Chondrocyte (in vitro differentiated cells): ENCODE measurements at places on chromosomes 4 and X. TPM values are rescaled to one million over a fixed set of nuclear protein-coding genes. Genes with fewer than 3 reads are reported as not detected.

Gene NAA11
- not detected in 3 replicates for total RNA-seq

GRCh38 chrX:77788050-77788449 is 2.0 kb upstream of the ATRX start:
- no peak for DNase-seq

- no peak for DNase-seq
Measured at GRCh38 chrX:40247848-40248622, 150.3 kb upstream of the BCOR start.

Gene TLR10
- total RNA-seq: not detected in 3 replicates

DNA sequence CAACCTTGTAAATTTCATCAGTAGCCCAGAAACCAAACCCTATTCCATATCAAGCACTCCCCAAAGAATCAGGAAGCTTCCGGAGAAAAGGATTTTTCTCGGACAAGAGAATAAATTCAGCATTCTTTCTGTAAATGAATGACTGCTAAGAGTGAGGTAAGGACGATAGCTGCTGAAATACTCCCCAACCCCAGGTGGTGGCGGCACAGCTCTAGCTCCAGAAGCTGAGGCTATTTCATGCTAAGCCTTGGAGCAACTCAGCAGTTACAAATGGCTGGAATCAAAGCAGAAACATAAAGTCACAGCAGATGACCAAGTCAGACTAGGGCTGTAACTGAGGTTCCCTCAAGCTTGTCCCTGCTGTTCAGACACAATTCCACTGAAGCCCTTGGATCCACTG is 13.9 kb upstream of the PCDH19 start:
- no peak for DNase-seq

Gene SHISA3
- total RNA-seq: 4.8 TPM in 1 of 3 replicates, not detected in the others

- no peak for DNase-seq
Measured at GRCh38 chr4:146343199-146343598, 128.9 kb downstream of the REELD1 start.

Gene RAB40A
- 0.41 to 0.56 TPM (median 0.45 TPM) in 3 replicates for total RNA-seq

Gene C4orf17
- not detected in 3 replicates for total RNA-seq

GRCh38 chr4:140595065-140595464 is 26.3 kb upstream of the UCP1 start:
- DNase-seq: no peak

DNA sequence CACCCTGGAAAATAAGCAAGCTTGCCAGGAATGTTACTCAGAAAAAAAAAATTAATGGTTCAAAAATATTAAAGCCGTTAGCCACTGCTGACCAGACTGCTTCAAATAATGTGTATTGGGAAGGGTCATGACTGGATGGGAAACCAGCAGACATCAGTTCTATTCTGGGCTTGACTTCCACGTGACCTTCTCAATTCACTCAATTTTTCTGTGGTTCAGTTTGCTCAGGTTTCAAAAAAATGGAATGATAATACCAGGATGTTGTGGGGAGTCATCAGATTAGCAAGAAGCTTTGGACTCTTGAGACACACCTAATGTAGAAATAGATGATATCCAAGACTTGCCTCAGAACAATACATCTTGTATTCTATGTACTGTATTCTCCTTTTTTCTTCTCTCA is 541.9 kb upstream of the BOD1L1 start:
- no peak for DNase-seq

GRCh38 chr4:86484241-86484640 is 109.9 kb upstream of the PTPN13 start:
- DNase-seq: no peak

GRCh38 chr4:81250430-81250829 is 35.4 kb upstream of the PRKG2 start:
- DNase-seq: no peak

DNA sequence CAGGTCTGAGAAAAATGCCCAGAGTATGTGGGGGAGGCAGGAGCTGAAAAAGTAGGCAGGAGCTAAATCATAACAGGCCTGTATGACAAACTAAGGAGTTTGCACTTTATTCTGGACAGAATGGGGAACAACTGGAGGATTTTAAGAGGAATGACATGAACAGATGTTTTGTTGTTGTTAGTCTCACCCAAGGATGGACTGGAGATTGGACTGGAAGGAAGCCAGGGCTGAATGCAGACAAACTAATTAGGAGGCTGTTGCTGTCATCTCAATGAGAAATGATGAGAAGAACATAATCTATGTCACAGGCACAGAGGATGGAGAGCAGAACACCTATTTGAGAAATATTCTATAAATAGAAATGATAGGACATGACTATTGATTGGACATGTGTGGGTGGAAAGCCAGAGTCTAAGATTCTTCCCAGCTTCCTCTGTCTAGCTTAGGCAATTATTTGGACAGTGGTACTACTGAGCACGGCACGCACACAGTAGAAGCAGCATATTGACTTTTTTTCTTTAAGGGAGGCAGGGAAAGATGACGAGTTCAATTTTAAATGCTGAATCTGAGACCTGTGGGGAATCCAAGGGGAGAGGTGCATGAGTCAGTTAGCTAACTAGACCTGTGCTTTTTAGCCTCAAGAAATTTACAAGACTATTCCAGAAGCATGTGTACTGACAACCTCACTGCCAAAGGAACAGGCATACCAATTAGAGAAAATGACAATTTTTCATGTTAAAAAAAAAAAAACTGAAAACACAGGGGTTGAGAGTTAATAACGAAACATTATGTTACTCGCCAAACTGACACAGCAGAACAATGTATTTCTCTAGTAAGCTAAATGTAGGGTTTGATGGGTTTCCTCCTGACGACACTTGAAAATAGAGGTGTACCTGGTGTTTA is 963 bp upstream of the USO1 start:
- DNase-seq: no peak

- no peak for DNase-seq
Measured at GRCh38 chr4:90345549-90346215, 218.5 kb downstream of the CCSER1 start.

Gene SPANXB1
- total RNA-seq: not detected in 3 replicates

- no peak for DNase-seq
Measured at GRCh38 chr4:145734031-145734430, 54.1 kb downstream of the C4orf51 start.

DNA sequence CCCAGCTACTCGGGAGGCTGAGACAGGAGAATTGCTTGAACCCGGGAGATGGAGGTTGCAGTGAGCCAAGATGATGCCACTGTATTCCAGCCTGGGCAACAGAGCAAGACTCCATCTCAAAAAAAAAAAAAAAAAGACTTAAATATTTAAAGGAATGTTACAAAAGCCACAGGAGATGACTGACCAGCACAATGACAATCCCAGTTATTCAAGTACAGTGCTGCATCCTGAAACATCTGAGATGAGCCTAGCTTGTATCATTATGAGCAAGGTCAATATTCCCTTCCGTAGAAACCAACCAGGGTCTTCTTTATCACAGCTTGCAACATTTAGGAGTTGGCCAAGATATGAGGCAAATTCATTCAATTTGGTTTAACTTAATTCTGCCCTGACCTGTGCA is 38.6 kb downstream of the LNX1 start:
- no peak for DNase-seq

Gene SEC24B
- 31.4 to 32.7 TPM (median 31.7 TPM) in 3 replicates for total RNA-seq

Gene SSX4B
- total RNA-seq: not detected in 3 replicates

Gene RBMXL3
- not detected in 3 replicates for total RNA-seq

Gene ZMAT1
- 3.4 to 4.7 TPM (median 4.0 TPM) in 3 replicates for total RNA-seq

GRCh38 chr4:100869276-100869675 is 351.5 kb upstream of the EMCN start:
- no peak for DNase-seq

DNA sequence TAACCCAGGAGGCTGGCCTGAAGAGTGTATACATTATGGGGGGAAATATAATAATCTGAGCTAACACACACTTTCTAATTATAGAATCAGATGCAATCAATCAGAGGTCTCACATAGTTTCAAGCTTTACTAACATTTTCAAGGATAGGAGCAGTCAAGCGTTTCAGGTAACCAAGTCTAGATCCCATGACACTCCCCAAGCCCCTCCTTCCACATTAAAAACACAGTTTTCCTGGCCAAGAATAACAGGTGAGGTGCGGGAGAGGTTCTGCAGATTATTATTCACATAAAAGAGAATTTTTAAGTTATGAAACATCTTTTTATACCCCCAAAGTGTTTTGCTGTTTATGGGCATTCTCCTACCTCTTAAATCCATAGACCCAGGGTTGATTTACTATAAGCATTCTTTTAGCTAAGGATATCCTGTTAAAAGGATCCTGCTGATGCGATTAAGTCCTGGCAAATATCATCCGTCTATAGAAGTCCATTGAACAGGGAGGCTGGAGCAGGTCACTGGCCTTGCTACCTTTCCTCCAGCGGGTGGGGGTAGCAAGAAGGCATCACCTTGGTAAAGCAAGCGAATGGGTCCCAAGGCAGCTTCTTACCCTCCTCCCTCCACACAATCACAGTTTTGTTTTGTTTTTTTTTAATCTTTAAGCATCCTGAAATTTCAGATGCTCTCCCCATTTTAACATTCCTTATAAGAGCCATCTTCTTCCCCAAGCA is 104.7 kb upstream of the GPM6A start:
- DNase-seq: no peak

DNA sequence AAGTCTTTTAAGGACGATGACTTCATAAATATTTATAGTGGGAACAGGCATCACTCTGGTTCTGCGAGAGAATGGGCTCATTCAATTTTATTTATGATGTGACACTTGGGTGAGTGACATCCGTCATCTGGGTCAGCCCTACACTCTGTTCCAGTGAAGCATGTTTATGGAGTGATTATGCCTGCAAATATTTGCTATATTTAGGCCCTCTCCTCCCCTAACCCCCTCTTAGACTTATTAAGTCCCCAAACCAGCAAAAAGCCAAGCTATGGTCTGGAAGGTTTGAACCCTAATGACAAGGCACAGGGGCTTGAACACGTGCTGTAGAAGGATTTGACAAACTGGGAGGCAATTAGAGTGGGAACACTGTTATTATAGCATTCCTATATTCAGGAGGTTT is 55.9 kb downstream of the C4orf51 start:
- DNase-seq: no peak
